IMR-90 (cell line): ENCODE measurements at places on chromosomes 1 and 21.

DNA sequence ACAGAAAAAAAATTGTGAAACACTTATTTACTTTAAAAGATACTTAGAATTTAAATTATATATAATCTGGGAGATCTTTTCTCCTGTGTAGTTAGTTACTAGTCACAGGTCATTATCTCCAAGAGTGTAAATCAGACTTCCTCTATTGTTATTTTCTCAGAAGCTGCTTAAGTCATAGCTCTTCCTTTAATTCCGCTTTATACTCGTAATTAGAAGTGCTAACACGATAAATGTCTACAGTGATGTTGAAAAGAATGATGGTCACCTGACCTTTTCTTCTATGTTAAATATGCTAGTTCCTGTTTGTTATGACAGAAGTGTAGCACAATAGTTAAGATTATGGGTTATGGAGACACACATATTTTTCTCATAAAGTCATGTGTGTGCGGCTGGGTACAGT is 123.6 kb downstream of the TGFB2 start:
- DNase-seq = no peak

DNA sequence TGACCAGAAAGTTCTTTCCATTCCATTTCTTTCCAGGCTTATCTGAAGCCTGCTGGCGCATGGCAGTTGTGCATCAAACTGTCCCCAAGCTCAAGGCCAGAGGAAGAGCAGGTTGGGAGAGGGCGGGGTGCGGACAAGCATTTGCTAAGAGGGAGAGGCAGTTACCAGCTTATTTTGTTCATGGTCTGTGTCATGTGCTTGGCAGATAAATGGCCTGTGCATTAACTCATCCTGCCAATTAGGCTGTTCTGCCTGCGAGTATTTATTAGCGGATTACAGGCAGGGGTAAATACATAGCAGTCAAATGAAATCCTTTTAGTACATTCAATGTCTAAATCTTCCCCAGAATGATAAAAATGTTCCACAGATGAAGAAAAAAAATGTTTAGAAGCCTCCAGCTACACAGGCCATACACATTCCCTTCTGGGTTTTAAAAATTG is 48.9 kb upstream of the B3GALNT2 start:
- no peak for DNase-seq

GRCh38 chr1:108699375-108700332 is 7.5 kb downstream of the PRPF38B start:
- no peak for DNase-seq

GRCh38 chr1:215957663-215958062 is 390.6 kb downstream of the KCTD3 start:
- DNase-seq = peak; percentile 66

- no peak for DNase-seq
Measured at GRCh38 chr1:25782608-25783201, 17.3 kb upstream of the SELENON start.

GRCh38 chr1:1353389-1354151 is 4.4 kb upstream of the DVL1 start:
- DNase-seq = no peak

DNA sequence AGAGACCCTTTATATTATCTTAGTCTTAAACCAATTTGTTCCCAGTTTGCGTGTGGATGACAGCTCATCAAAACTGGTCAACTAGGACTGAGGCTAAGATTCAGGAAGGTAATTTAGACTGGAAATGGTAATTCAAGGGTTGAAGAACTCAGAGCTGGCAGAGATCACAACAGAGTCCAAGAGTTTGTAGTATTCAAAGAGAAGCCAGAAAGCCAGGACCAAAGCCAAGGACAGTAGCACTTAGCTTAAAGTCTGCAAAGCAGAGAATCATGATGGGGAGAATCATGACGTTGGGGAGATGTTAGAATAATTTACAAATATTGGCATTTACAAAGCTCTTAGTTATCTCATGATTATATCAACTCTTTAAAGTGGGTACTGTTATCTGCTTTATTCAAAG is 32.6 kb downstream of the RNF11 start:
- DNase-seq = no peak
